Pulmonary artery endothelial cell (primary cell): ENCODE measurements at places on chromosomes 11 and 22. TPM values are rescaled to one million over a fixed set of nuclear protein-coding genes. Genes with fewer than 3 reads are reported as not detected.

TSPAN4 gene
- total RNA-seq = 103 and 115 TPM in 2 replicates

PLEKHB1 gene
- 0.26 and 0.42 TPM in 2 replicates for total RNA-seq

PEX16 gene
- total RNA-seq = 24.3 and 30.5 TPM in 2 replicates

GRIA4 gene
- 0.21 and 1.5 TPM in 2 replicates for total RNA-seq

AASDHPPT gene
- total RNA-seq = 50.2 and 52.6 TPM in 2 replicates

CHST1 gene
- 2.1 and 26.0 TPM in 2 replicates for total RNA-seq

TUBA8 gene
- total RNA-seq = 7.3 and 12.9 TPM in 2 replicates

OR51E2 gene
- total RNA-seq = not detected in 2 replicates

SLC15A3 gene
- 6.6 and 8.7 TPM in 2 replicates for total RNA-seq

COMMD9 gene
- total RNA-seq = 22.3 and 42.4 TPM in 2 replicates

ANO9 gene
- 0.07 TPM in 1 of 2 replicates, not detected in the other for total RNA-seq

VPS37C gene
- 11.0 and 12.5 TPM in 2 replicates for total RNA-seq

APOA1 gene
- not detected in 2 replicates for total RNA-seq

MN1 gene
- 0.42 and 0.53 TPM in 2 replicates for total RNA-seq

CASP5 gene
- not detected in 2 replicates for total RNA-seq

AMPD3 gene
- total RNA-seq = 0.66 and 3.4 TPM in 2 replicates

SDHD gene
- total RNA-seq = 164 and 252 TPM in 2 replicates

SCUBE2 gene
- 0.73 and 0.74 TPM in 2 replicates for total RNA-seq

LRRC4C gene
- not detected in 2 replicates for total RNA-seq

ARHGEF17 gene
- 13.0 and 24.2 TPM in 2 replicates for total RNA-seq

DUSP8 gene
- total RNA-seq = 0.40 and 0.71 TPM in 2 replicates

WBP2NL gene
- total RNA-seq = 0.18 and 0.20 TPM in 2 replicates

ACRV1 gene
- total RNA-seq = not detected in 2 replicates

APOL6 gene
- total RNA-seq = 5.1 and 8.7 TPM in 2 replicates

PHOX2A gene
- total RNA-seq = not detected in 2 replicates

ASCL2 gene
- total RNA-seq = not detected in 2 replicates

CPSF7 gene
- total RNA-seq = 13.0 and 16.4 TPM in 2 replicates

PARVA gene
- total RNA-seq = 23.5 and 31.8 TPM in 2 replicates

SYT8 gene
- total RNA-seq = not detected in 2 replicates

DEPDC7 gene
- 0.13 and 0.35 TPM in 2 replicates for total RNA-seq

RPL3 gene
- 3,448 and 4,770 TPM in 2 replicates for total RNA-seq

DCHS1 gene
- 41.7 and 47.4 TPM in 2 replicates for total RNA-seq

PITPNM1 gene
- 15.5 and 16.4 TPM in 2 replicates for total RNA-seq

P2RY2 gene
- total RNA-seq = 2.3 and 6.3 TPM in 2 replicates

C1QTNF6 gene
- total RNA-seq = 10.7 and 16.5 TPM in 2 replicates

PGR gene
- total RNA-seq = 0.07 TPM in 1 of 2 replicates, not detected in the other

OR4D9 gene
- total RNA-seq = not detected in 2 replicates

MS4A15 gene
- total RNA-seq = not detected in 2 replicates

DTX4 gene
- 0.20 and 0.21 TPM in 2 replicates for total RNA-seq

CCDC89 gene
- not detected in 2 replicates for total RNA-seq

GNAZ gene
- total RNA-seq = 1.1 and 2.8 TPM in 2 replicates

PPARA gene
- 7.1 and 7.5 TPM in 2 replicates for total RNA-seq

PHLDA2 gene
- 8.4 and 12.1 TPM in 2 replicates for total RNA-seq

CRYBB1 gene
- not detected in 2 replicates for total RNA-seq

OR8G1 gene
- not detected in 2 replicates for total RNA-seq

OR10A3 gene
- not detected in 2 replicates for total RNA-seq

ANKK1 gene
- total RNA-seq = 0.07 and 0.11 TPM in 2 replicates

NLRP10 gene
- under 0.01 TPM in 1 of 2 replicates, not detected in the other for total RNA-seq

KRTAP5-10 gene
- total RNA-seq = not detected in 2 replicates

NAV2 gene
- 9.5 and 15.2 TPM in 2 replicates for total RNA-seq

SLC6A5 gene
- not detected in 2 replicates for total RNA-seq

GVQW3 gene
- 0.79 and 0.85 TPM in 2 replicates for total RNA-seq

VPREB1 gene
- not detected in 2 replicates for total RNA-seq

MPZL2 gene
- total RNA-seq = 116 and 148 TPM in 2 replicates

INS gene
- total RNA-seq = not detected in 2 replicates

CEP126 gene
- total RNA-seq = 0.81 and 1.3 TPM in 2 replicates
